NCI-H1105 (cell line): ENCODE measurements at places on chromosomes 2 and 18.

- DNase-seq = no peak
These were observed 47.4 kb upstream of the TCF4 start for GRCh38 chr18:55635439-55635838.

- no peak for DNase-seq
These were observed 21.9 kb upstream of the USP14 start for GRCh38 chr18:136433-136832.

DNA sequence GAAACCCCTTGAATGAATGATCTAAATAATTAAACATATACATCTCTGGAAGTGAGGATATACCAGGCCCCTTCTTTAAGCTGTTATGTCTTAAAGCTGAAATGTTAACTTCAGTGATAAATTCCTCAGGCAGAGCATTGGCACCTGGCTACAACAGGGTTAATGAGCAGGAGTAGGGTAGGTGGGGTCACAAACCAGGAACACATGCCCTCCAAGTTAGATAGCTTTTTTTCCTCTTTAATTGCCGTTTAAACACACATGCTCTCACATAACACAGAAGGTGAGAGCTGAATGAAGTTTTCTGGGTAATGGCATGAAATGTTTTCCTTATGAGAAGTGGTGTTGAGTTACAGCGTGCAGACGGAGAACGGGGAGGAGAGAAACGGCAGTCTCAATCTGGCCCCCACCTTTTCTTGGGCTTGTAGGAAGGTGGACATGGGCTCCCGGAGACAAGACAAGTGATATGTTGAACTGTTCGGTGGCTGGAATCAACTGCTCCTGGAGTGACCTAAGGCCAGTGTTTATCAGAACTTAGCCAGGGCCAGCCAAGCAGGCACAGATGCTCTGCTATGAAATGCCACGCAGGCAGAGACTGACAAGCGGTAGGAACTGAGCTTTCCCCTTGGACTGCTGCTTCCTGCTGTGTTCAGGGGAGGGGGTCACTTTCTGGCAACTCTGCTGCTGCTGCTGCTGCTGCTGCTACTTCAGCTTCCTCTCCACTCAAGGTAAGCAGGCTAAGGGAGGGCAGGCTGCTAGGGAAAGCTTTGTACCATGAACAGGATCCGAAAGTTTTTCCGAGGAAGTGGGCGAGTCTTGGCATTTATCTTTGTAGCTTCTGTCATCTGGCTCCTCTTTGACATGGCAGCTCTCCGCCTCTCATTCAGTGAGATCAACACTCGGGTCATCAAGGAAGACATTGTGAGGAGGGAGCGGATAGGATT lies at the start of gene GALNT5:
Gene GALNT5, plus strand, starts transcription at position 394 of the 941 bp plus-strand sequence. Its CDS starts 378 bp downstream, at position 772.
- no peak for DNase-seq

- no peak for DNase-seq
These were observed 31.7 kb upstream of the SIX3 start for GRCh38 chr2:44909831-44910230.

- no peak for DNase-seq
These were observed 79.8 kb upstream of the PDE1A start for GRCh38 chr2:182506606-182507005.

DNA sequence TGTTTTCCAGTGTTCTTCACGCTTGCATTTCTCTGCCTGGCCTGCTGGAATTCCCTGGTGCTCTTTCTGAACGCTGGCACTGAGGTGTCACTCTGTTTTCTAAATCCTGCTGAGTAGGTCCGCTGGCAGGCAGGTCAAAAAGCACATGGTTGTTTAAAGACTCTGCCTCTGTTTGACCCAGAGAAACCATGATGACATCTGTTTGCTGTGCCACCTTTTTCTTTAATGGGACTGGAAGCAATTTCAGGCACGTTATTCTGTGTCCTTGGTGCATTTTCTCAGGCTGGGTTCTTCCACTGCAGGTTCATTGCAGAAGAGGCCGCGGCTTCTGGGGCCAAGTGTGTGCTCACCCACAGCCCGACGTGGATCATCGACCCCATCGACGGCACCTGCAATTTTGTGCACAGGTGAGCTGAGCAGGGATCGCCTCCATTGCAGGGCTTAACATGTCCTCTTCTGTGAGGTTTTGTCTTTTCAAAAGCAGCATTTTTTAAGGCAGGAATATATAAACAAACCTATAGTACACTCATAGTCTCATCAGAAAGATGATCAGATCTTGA lies 28.4 kb downstream of the IMPA2 start:
- no peak for DNase-seq
